ENCODE measurements at places on chromosomes 11 and 22.
A peak's percentile ranks its signal among the peaks of the same experiment; 100 is the strongest.

DNA sequence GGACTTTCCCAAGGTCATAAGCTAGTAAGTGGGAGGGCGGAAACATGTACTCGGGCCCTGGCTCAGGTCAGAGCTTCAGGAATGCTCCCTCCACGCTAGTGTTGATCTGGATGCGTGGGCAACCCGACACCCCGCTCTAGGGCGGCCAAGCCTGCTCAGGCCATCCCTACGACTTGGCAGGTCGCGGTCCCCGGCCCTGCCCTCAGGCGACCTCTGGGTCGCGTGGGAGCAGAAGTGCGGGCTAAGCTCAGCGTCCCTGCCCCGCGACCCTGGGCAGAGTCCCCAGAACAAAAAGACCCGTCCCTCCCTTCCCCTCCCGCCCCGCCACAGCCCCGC lies 781 bp upstream of the TEF start:
- DNase-seq: peak; percentile 93

DNA sequence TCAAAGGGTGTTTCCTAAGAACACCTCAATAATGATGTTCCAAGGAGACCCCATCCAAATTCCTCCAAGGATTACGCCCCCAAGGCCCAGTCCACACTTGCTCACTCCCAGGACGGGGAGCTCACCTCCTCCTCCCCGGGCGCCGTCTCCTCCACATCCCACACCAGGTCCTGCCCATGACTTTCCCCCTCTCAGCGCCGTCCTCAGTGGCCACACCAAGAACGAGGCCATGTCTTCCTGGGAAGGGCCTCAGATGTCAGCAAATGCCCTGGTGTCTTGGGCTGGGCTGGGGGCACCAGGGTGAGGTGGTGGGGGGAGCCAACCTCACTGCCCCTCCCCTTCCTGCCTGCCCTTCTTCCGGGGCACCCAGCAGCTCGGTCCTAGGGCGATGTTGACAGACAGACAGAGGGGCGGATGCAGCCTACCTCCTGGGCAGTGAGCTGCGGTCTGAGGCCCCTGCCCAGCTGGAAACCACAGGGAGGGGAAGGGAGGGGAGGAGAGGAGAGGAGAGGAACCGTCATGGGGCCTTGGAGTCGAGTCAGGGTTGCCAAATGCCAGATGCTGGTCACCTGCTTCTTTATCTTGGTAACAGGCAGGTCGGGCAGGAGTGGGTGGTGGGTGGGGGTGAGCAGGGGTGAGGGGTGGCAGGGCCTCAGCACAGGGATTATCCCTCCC lies at the start of the genes C11orf21 and TSPAN32:
TSS of gene C11orf21 (minus strand) at position 288 of the 675 bp plus-strand sequence. CDS start at position 178, 110 bp downstream.
TSS of gene TSPAN32 (plus strand) at position 383 of the 675 bp plus-strand sequence. CDS start at position 520, 137 bp downstream.
- peak; percentile 62 for DNase-seq

GRCh38 chr11:72758690-72759389 lies 6.6 kb upstream of the ARAP1 start:
- DNase-seq: peak; percentile 64

DNA sequence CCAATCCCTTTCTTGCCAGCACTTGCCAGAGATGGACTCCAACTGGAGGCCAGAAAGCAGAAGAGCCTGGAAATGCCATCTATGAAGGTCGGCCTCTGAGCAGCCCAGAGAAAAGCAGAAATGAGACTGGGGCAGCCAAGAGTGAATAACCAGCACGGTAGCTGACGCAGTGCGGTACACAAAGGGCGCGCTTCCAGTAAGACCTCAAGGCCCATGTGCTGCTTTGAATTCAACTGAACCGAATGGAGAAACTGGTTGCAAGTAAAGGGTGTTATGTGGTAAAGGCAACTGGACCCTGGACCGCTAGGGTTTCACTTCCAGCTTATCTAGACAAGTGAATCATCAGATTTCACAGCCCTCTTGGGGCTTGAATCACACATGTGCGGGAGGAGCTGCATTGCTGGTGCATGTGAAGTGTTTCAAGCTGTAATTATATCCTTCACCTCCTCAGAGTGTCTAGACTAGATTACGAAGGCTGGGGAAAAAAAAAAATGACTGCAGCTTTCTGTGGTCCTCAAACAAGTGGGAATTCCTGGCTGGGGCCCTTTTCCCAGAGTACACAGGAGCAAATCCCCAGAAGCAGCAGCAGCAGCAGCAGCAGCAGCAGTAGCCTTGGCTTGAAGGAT lies 128.9 kb downstream of the CCDC34 start:
- no peak for DNase-seq

DNA sequence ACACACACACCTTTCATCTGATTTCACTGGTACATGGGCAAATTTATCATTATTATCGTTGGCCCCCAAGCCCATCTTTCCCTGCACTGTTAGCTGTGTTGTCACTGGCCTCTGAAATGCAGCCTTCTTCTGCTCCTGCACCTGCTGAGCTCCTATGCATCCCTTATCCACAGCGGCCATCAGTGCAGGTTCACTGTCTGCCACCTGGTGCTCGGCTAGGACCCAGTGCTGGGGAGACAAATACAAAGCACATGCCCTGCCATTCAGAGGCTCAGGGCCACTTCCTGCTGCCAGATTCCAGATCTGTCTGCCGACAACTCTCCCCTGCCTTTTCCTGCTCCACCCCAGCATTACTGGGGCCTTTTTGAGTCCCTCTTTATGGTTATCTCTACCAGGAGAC lies 1205.4 kb downstream of the TBC1D22A start:
- DNase-seq: no peak

GRCh38 chr22:27309697-27310096 lies 491.9 kb downstream of the MN1 start:
- no peak for DNase-seq

DNA sequence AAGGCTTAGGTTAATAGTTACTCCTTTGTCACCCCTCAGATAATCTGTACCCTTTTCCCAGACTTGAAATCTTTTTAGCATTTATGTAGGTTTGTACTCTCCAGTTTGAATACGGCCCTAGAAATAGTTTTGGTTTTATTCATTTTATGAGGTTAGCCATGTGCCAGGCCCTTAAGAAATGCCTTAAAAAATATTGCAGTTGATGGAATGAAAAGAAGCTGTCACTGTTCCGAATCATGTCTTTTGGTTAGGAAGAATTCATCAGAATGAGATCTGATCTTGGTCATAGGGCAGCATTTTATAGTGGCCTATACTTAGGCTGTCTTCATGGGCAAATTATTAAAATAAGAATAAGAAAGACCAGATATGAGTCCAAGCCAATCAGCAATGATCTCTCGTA lies 14.8 kb upstream of the PRSS23 start:
- DNase-seq: no peak

DNA sequence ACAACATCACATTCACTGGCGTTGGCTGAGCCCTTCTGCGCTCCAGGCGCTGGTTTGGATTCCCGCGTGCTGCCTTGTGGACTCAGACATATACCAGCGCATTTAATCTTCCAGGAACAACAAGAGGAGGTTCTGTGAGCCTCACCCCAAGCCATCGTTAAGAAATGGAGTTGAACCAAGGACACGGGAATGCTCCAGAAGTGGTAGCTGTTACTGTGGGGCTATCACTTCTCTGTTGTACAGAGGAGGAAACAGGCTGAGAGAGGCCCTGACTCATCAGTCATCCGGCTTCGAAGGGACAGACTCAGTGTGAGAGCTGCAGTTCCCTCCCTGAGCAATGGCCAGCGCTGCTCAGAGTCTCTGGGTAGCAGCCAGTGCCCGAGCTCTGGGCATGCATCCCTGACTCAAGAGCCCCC lies 291.3 kb downstream of the TBC1D22A start:
- no peak for DNase-seq

GRCh38 chr11:72426758-72427157 lies 7.6 kb downstream of the CLPB start:
- DNase-seq: no peak

GRCh38 chr11:68315171-68315920 lies 3.0 kb downstream of the LRP5 start:
- no peak for DNase-seq

- no peak for DNase-seq
Measured at GRCh38 chr22:25193130-25193529, 6.5 kb upstream of the CRYBB3 start.

DNA sequence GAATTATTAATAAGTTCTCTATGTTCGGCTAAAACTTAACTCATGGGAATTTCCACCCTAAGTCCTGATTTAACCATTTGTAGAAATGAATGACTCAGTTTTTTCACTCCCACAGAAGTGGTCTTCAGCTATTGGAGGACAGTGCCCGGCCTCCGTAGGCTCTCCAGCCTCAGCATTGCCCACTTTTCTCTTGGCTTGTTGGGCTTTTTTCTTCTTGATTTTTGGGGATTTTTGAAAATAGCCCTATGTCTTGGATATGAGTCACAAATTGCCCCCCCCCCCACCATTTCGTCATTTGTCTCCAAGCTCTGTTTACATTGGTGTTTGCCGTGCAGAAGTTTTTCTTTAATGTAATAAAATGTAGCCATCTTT lies 66.7 kb downstream of the PACS1 start:
- peak; percentile 51 for DNase-seq

DNA sequence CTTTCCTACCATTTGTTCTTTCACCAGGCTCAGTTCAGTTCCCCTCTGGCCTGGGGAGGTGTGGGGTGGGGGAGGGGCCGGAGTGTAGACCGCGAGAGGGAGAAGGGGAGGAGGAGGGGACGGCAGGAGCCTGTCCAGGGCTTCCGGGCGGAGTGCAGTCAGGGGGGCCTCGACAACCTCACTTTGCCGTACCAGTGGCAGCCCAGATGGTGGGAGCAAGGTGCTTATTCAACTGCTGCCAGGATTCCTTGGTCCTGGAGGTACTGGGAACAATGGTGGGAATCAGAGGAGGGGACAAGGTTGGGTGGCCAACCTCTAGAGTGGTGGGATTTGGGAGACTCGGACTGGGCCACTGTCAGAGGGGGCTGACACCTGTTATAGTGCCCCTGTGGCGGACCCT lies 1.2 kb downstream of the BACE1 start:
- peak; percentile 3 for DNase-seq

DNA sequence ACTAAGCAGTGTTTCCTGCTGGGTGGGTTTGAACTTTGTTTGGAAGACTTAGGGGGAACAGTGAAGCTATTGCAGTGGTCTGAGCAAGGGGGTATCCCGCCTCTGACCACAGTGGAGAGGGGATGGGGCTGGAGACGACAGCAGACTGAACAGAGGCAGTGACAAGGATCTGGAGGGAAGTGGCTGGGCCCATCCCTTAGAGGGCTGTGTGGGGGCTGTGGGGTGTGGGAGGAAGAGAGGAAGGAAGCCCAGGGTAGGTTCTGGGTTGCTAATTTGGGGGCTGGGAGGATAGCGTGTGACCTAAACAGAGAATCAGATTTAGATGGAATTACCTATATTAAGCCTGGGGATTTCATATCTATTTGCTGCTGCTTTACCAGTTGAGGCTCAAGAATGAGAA lies 70.7 kb downstream of the BMAL1 start:
- peak; percentile 39 for DNase-seq

DNA sequence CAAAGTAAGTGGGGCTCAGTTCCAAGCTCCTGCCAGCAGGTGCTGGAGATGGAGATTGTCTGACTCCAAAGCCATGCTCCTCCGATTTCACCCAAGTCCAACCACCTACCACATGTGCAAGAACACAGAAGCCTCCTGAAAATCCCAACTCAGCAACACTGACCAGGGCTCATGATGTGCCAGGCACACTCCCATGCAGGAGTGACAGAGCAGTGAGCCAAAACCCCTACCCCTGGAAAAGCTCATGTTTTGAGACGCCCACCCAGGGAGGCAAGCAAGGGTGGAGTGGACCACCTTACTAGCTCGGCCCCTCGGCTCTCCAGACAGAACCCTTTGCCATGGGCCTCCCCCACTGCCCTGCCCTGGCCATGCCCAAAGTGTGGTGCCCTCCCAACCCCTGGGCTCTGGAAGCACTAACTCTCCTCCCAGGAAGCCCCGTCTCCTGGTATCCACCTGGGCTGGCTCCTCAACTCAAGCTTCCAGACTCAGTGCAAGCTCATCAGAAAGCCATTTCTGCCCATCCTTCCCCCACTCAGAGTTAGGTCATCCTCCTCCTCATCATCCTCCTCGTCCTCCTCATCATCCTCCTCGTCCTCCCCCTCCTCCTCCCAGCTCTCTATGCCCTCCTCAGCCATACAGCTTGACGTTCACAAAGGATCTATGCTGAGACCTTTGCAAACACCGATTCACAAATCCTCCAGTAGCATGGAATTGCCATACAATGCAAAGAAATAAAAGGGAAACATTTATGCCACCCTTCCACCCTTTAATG lies 154.9 kb downstream of the MPPED1 start:
- no peak for DNase-seq

DNA sequence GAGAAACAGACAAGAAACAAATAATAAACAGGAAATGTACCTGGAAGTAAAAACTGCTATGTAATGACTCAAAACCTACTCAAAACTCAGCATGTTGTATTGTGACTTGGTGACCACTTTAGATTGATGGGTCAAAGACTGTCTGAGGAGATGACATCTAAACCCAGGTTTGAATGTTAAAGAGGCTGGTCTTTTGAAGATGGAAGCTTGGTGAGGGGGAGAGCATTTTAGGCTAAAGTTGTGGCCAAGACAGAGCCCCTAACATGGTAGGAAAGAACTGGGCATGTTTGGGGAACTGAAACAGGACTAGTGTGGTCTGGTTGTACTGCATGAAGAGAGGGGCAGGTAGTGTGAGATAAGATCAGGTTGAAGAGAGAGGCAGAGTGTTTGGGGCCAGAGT lies 85.3 kb upstream of the MYO18B start:
- DNase-seq: no peak

DNA sequence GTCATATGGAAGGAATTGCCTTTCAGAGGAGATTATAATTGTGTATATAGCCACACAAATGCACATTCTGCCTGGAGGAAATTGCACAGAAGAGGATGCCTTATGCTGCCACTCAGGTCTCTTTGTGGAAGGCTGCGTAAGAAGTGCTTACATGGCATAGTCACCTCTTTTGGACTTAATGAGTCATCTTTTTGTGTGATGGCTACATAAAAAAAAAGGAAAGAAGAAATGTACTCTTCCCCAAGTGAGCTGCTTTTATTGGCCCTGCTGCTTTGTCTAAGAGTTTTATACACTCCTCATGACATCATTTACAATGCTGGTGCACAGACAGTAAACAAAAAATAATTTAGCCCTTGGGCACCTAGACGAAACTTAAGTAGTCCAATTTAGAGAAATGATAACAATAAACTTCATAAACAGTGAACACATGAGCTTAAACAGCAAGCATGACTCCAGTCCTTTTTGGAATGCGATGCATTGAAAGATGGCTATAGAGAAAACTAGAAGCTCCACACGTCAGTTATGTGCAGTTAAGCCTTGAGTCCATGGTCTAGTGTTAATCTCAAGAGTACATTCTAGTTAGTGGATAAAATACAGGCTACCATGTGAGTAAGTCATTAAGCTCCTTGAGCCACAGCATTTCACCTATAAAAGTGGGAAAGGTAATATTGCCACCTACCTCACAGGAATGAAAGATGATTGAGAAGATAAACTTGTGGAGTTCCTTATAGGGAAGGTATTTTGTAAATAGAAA lies 12.0 kb downstream of the CSTPP1 start:
- no peak for DNase-seq

Measured in inflammatory macrophage treated with lipopolysaccharide for 1 hour (primary cell).